ENCODE measurements at places on chromosomes 12 and 14.

- no peak for DNase-seq
These were observed 249.1 kb downstream of the DPY19L2 start for GRCh38 chr12:63419154-63419553.

DNA sequence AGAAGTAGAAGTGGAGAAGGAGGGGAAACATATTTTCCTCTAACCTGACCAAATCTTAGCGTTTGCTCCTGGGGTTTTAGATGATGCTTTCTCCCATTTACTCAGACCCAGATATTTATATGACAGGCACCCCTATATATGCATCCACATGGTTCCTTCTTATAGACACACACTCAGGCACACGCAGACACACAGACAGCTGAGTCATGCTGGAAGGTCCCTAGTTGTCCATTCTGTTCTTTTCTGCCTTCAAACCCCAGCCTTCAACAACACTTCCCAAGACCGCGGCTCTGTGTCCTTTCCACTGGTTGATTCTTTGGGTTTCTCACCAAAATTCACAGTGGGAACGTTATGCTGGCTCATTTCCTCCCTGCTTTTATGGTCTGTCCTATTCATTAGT is 52.1 kb downstream of the HSPB8 start:
- no peak for DNase-seq

DNA sequence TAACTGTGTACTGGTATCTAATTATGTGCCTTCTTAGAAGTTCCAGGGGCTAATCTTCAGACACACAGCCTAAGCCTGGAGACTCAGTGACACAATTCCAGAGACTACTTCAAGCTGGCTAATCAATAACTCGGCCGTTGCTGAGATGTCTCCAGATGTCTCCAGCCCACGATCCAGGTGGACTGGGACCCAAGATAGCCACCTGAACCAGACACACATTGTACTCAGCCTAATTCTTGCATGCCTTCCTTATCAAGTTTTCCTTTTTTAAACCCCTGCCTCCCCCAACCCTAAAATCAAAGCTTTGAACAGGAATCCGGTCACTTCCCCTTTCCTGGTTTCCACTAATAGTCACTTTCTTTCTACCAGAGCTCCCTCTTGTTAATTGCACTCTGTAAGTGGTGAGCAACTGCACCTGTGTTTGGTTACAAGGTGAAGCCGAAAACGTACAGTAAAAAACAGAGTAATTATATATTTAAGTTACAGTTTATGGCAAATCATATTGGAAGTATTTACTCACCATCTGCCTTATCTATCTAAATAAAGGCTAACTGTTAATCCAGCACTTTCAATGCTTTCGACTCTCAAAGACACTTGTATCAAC is 39.8 kb upstream of the PTGDR start:
- DNase-seq = no peak

DNA sequence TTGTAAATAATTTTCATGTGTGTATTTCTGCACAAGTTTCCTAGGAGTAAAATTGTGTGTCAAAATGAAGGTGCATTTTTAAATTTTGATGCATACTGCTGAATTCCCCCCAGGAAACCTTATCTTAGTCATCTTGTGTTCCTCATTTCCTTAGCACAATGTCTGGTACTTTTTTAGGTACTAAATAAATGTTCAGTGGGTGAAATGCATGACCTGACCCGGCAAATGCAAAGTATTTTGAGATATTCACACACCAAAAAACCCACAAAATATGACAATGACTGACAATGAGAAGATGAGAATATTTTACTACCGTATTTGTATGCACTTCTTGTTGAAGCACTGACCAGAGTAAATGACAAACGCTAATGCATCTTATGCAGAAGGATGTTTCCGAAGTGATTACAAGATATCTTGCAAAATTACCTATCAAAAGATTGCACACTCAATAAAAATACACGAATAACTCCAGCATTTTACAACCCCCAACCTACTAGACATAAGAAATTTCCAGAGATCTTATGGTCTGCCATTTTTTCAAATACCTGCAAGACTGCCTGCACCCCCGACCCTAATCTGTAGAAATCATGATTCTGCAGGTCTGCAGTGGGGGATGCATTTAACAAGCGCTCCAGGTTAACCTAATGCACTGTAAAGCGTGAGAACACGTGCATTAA is 895 bp upstream of the PRKAB1 start:
- no peak for DNase-seq

DNA sequence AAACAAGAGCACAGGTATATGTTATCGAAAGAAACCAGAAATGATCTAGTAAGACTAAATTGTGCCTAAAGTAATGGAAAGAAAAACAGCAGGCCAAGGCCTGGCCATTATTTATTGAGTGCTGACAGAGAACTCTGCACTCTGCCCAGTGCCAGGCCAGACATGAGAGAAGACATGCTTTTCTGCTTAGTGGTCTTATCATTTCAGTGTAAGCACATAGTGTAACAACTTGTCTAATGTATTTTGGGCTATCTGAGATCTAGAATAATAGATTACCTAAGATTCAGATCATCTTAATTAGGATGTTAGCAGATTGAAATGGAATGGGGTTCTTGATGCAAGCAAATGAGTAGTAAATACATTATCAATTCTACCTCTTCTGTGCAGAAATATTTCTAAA is 278.3 kb downstream of the AKAP6 start:
- DNase-seq = no peak

DNA sequence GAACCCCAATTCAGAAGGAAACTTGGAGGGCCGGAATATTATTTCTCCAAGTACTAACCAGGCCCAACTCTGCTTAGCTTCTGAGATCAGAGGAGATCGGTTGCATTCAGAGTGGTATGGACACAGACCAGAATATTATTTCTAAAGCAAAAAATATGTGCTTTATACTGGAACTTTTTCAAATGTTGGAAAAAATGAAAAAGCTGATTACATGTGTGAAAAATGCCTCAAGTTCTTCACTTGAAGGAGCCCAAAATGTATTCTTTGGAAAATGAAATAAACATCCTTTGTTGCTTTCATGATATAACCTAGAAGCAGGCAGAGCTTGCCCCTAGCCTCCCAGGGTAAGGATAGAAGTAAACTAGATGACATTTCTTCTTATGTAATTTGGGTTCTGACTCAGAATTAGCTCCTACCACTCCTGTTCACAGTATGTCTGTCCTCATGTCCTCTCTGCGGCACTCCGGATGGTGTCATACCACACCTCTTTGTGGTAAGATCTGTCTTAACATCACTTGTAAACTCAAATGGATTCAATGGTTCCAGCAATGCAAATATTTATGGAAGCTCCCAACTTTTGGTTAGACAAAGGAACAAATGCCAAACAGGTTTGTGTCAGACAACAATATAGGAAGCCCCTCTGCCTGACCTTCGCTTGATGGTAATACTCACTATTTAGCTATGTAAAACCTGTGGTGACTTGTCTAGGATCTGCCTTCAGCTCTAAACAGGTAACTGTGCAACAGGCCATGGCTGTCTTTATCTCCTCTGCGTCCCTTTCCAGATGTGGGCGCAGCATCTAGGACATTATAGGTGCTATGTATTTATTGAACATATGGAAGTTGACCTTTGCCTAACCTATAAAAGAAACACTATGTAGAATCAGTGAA is 178.5 kb downstream of the SSPN start:
- DNase-seq = no peak

GRCh38 chr14:21014761-21015190 is 10.1 kb downstream of the NDRG2 start:
- DNase-seq = peak; percentile 70

DNA sequence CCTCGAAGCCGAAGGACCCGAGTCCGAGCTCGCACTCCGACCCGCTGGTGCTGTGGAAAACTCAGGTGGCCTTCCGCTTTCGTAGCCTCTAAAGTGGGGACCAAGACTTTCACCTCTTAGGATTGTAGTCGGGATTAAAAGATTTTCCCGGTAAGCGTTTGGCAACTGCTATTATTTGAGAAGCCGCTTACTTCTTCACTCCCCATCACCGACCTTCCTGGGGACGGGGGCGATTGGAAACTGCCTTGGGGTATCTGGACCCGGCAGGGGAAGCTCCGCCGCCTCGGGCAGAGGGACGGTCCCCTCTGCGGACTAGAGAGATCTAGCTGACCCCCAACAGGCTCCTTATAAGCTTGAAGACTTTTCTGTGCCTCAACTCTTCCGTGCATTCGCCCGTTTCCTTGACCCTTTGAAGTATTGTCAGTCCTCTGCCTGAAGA is 659 bp downstream of the TRAFD1 start:
- DNase-seq = no peak

GRCh38 chr12:124126950-124127655 is 154.1 kb downstream of the ZNF664 start:
- DNase-seq = no peak

GRCh38 chr12:108712925-108713203 is 18.5 kb downstream of the CORO1C start:
- DNase-seq = no peak

DNA sequence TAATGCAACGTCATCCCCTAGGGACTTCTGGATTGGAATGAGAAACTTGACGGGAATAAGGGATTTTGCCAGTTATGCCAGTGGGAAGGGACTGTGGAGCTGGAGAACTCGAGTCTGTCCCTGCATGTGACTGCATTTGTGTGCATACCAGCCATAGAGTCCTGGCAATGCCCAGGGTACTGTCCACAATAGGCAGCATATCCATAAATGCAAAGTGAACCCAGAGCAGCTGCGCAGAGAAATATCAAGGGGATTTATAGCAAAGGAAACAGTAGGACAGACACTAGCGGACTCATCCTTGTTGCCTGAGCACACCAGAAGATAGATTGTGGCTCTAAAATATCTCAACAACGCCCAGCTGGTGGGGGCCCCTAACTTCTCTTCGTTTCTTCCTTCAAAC is 247.1 kb upstream of the SRRM4 start:
- DNase-seq = no peak

- DNase-seq = no peak
These were observed 18.5 kb downstream of the NCOR2 start for GRCh38 chr12:124548854-124549378.

DNA sequence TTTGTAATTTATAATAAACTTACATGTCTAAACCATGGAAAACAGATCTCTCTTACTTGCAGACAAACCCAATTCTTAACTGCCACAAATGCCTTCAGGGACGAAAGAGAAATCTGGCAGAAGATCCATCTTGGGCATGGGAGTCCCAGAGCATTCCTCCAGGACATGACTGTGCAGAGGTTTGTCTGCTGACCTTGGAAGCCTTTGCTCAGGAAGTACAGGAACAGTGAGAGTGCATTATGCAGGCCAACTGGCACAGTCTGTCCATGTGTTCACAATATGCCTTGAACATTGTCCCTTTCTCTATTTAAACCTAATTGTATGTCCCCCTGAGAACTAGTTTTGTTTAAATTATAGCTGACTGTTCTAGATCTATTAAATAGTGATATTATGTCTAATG is 467.1 kb downstream of the ATP23 start:
- no peak for DNase-seq

DNA sequence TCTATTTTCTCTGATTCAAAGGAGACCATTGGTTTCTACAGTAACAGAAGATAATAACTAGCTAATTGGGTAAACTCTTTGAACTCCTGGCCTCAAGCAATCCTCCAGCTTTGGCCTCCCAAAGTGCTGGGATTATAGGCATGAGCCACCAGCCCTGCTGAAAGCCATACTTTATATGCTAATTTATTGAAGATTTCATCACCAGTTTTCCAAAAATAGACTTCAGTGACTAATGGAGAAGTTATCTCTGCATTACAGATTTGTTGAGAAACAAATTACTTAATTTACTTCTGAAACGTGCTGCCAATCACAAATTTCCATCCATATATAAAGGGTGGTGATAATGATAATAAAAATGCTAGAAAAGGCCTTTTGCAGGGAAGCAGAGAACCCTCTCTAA is 1758.1 kb upstream of the SEL1L start:
- DNase-seq = no peak

All from T-helper 2 cell (primary cell).